Hepatocyte (in vitro differentiated cells): ENCODE measurements at places on chromosomes 2 and 18. TPM values are rescaled to one million over a fixed set of nuclear protein-coding genes. Genes with fewer than 3 reads are reported as not detected.

FAM228A gene
- total RNA-seq = 0.13 and 0.24 TPM in 2 replicates

PIAS2 gene
- total RNA-seq = 25.1 and 30.7 TPM in 2 replicates

- DNase-seq = no peak
- H3K27ac ChIP-seq = no peak overlapping the region
- H3K36me3 ChIP-seq = no peaks in the 10 kb centered on the region
- no peak overlapping the region for H3K4me3 ChIP-seq
- H3K27me3 ChIP-seq = no peaks in the 10 kb centered on the region
- H3K4me1 ChIP-seq = peaks cover 8% of the 10 kb centered on the region
Observed at GRCh38 chr2:231693956-231694355, 14.4 kb upstream of the PTMA start.

ABCG5 gene
- 3.8 and 5.4 TPM in 2 replicates for total RNA-seq
